ENCODE measurements at places on chromosomes 12 and 14. TPM values are rescaled to one million over a fixed set of nuclear protein-coding genes. Genes with fewer than 3 reads are reported as not detected.

DNA sequence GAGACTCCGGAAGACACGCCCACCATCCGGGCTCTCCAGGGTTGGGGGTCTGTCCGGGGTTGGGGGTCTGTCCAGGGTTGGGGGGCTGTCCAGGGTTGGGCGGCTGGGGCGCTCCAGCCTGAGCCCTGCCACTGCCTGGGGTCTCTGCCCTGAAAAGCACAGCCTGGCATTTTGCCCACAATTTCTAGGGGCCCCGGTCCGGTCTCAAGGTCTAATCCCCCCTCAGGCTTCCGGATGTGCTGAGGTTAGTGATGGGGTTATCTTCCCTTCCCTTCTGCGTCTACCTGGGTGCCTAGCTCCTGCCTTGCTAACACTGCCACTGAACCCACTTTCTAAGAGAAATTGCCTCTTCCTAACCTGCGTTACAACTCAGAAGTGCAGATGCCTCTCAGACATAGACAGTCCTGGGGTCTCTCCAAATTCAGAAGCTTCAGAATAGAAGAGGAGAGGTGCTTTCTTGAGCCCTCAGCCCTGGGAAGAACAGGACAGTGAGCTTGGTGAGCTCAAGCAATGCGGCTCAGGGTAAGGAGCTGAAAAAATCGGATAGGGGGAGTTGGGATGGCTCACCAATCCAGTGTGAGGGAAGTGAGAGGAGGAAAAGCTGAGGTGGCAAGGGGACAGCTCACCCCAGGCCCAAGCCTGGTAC lies 5.7 kb downstream of the LHX5 start:
- no peak for DNase-seq
- peaks cover 9% of the 10 kb centered on the region for H3K27me3 ChIP-seq
- H3K36me3 ChIP-seq: no peaks in the 10 kb centered on the region

The GPR135 gene
- total RNA-seq: 1.7 TPM

- H3K27ac ChIP-seq: no peak overlapping the region
- H3K4me3 ChIP-seq: no peak overlapping the region
- H3K27me3 ChIP-seq: peaks cover 2% of the 10 kb centered on the region
- H3K4me1 ChIP-seq: no peaks in the 10 kb centered on the region
- no peak for DNase-seq
Measured at GRCh38 chr12:54868690-54869089, 14.4 kb downstream of the MUCL1 start.

DNA sequence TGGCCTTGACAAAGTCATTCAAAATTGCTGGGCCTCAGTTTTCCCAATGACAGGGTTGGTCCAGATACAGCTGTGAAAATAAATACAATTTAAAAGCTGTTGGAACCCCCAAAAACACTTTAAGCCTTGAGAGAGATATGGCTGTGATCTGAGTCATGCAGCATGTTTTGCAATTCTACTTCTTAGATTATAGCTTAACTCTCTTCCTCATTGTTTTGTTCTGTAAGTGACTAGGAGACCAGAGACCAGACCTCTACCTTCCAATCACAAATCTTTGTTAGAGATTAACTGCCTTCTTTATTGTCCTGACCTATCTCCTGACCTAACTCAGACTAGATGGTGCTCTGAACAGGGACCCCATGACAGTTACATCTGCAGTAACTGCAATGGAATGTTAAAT lies 198.1 kb downstream of the STXBP6 start:
- no peaks in the 10 kb centered on the region for H3K4me1 ChIP-seq
- H3K27ac ChIP-seq: no peak overlapping the region
- no peak for DNase-seq
- no peak overlapping the region for H3K4me3 ChIP-seq
- H3K36me3 ChIP-seq: no peaks in the 10 kb centered on the region

GRCh38 chr12:96236221-96236822 lies 42.1 kb downstream of the ELK3 start:
- no peak overlapping the region for H3K27ac ChIP-seq
- H3K4me3 ChIP-seq: no peak overlapping the region
- no peaks in the 10 kb centered on the region for H3K36me3 ChIP-seq
- no peaks in the 10 kb centered on the region for H3K27me3 ChIP-seq

The PTPN6 gene
- 7.6 TPM for total RNA-seq

The KLRK1 gene
- 0.28 TPM for total RNA-seq

The SLC25A3 gene
- 1,243 TPM for total RNA-seq

The ARHGEF25 gene
- total RNA-seq: 2.9 TPM

The KLRG1 gene
- total RNA-seq: 1.0 TPM

The RPS6KL1 gene
- total RNA-seq: 23.0 TPM

Data from psoas muscle (tissue), 8 donors.